EL (cell line): ENCODE measurements at places on chromosomes 16 and 17.

- DNase-seq, result peak; percentile 41
These were observed 9.3 kb upstream of the WBP2 start for GRCh38 chr17:75864448-75864871.

DNA sequence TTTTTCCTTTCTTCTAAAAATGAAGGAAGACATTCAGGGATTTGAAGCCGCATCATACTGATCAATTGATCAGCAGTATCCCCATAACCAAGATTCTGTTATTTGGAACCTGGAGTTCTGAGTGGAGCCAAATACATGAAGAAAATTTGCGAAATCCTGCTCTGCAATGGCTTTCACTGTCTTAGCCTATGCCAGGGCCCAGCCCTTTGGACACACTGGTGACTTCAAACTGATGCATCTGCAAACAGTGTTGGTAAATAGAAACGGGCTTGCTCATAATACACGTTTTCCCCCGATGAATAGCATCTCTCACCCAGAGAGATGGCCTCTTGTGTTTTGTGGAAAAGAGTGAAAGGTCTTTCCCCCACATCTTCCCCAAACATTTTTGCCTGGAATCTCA lies 87.6 kb upstream of the TOX3 start:
- DNase-seq, result no peak

GRCh38 chr16:10647721-10648296 lies 46.9 kb downstream of the TEKT5 start:
- DNase-seq, result no peak

DNA sequence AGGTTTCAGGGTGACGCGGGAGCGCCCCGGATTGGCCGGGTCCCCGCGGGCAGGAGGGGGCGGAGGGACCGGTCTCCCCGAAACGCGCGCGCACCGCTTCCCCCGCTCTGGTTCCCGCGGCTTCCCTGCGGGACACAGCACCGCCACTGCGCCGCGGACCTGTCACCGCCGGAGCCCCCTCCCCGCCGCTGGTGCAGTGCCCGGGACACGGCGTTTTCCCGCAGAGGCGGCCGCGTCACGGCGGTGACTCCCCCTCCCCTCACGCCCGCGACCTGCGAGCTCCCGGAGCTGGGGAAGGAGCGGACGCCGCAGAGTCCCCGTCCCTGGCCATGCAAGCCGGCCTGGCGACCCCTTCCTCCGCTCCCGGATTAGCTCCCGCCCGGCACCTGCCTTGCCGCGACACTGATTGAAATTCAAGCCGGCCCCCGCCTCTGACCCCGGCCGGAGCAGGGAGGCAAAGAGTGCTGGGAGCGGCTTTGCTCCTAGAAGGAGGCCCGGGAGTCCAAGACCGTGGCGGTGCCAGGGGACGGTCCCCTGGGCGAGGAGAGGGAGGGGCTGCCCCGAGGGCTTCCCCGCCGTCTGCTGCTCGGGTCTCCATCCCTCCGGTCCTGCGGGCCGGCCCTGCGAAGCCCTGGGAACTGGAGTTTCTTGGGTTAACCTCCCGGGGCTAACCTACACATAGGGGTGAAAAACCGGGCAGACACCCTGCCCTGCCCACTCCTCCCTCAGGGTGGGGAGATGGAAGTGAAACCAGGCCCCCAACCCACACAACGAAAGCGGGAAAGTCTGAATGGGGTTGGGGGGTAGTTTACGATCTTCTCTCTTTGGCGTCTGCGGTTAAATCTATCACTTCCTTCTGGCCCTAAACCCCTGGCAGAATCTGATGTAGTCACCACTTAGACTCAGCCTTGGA lies 1.0 kb downstream of the RHBDL3 start:
- no peak for DNase-seq

DNA sequence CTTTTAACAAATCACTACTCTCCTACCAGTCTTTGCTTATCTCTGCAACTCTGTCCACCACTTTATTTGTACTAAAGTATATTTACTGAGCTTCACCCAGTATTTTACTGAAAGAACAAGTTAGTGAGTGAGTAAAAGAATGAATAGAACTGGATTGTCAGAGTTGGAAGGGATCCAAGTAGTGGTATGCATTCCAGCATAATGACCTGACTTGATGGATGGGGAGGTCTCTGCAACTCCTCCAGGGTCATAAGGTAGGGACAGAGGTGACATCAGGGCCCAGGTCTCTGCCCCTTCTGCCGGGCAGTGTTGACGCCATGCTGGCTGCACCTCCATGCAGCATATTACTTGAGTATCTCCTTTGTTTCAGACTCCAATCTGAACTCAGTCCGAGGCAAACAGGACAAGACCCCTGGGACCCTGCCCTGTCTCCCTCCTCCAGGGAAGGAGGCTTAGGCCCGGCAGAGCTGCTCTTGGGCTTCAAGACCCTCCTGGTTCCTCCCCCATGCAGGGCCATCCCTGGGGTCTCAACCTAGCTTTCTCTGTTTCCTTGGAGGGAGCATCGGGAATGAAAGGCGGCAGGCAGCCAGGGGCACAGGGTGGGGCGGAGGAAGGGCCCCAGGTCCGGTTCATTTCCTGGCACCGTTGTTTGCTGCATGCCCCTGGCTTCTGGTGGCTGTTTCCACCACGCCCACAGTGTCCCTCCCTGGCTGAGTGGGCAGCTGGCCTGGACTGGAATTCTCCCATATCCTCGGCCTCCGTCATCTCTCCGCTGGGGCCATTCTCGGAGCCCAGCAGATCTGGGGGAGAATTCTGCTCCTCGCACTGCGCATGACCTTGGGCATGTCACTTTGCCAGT lies 12.4 kb upstream of the ITGA3 start:
- no peak for DNase-seq

- DNase-seq, result no peak
These were observed 13.3 kb downstream of the IRX5 start for GRCh38 chr16:54944002-54944401.

DNA sequence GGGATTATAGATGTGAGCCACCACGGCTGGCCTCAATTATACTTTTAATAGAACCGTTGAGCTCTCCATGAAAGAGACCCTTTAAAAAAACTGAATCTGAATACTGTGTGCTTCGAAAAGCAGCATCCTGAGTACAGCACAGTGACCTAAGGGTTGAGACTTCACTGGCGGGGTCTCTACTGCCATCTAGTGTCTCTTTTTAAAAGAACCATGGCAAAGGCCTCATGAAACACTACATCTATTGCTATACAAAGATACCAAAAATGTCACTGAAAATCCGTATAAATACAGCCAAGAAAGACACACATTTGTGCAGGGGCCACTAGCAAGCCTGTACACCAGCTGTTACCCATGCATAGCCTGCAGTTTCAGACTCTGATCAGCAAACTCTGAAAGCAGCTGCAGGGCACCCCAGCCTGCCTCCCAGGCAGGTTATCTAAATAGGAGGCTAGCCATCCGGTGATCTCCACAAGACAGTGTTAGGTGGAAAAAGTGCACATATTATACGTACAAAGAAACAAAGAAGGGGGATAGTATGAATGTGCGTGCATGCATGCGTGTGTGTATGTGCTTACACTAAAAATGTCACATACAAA lies 35.3 kb downstream of the NPLOC4 start:
- DNase-seq, result peak; percentile 79

GRCh38 chr16:87161822-87162676 lies 155.1 kb downstream of the C16orf95 start:
- DNase-seq, result no peak

DNA sequence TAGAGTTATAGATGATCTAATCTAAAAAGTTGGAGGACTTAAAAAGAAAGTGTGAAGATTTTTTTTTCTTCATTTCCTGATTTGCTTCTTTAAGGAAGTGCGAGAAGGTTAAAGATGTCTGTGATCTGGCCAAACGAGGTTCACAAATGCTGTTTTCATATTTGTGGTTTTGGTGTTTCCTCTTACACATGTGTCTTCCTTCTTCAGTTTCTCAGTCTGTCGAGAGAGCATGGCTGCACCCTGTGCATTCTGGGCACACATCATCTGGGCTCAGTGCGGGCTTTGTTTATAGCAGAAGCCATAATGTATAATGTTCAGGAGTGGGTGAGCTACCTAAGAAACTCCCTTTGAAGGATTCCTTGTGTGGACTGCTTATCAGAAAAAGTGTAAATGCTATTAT lies 260.4 kb upstream of the TBX2 start:
- DNase-seq, result peak; percentile 85

- DNase-seq, result peak; percentile 78
These were observed 53.4 kb downstream of the MFSD11 start for GRCh38 chr17:76791053-76791980.

- DNase-seq, result peak; percentile 86
These were observed 36.8 kb downstream of the CHD9 start for GRCh38 chr16:53091466-53092211.

GRCh38 chr17:4425398-4425797 lies 8.3 kb upstream of the SPNS3 start:
- DNase-seq, result no peak

- peak; percentile 98 for DNase-seq
These were observed 2.7 kb downstream of the FHOD1 start for GRCh38 chr16:67244387-67245185.

DNA sequence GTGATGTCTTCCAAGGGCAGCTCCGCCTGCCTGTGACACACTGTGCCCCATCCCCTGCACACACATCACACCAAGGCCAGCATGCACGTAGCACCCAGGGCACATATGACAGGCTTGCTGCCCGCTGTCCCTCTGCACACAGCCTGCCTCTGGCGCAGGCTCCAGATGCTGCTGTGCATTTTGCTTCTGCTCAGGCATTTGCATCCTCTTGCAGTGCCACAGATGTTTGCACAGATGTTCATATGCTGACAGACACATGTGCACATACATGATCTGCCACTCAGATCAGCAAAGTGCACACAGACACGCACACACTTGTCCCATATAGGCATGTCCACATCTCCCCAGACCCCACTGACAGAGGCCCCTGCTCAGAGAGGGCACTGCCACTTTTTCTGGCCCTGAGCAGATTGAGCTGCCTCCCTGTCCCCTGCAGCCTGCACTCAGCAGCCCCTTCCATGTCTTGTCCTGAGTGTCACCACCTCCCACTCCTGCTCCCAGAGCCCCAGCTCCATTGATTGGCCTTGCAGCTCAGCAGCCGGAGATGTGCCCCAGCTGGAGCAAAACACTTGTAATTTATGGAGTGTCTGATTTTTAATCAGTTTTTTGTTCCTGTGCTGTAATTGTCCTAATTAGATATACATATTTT lies 115.1 kb upstream of the RPL38 start:
- DNase-seq, result no peak

- DNase-seq, result peak; percentile 18
These were observed 6.0 kb upstream of the CBX8 start for GRCh38 chr17:79802736-79803420.

DNA sequence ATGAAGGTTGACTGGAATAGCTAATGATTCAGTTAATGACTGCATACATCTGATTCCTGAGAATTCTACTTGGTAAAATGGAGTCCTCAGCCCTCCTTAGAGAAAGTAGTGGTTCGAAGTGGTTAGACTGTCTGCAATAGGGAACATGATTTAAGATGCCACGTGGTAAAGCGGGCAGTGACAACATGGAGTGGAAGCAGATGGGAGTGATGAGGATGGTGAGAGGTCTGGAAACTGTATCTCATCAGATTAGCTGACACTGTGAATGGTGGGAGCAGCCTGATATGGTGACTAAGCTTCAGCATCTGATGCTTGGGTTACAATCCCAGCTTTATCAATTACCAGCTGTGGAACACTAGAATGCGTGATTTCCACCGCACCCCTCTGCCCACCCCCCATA lies 8.4 kb downstream of the CDH11 start:
- DNase-seq, result no peak

DNA sequence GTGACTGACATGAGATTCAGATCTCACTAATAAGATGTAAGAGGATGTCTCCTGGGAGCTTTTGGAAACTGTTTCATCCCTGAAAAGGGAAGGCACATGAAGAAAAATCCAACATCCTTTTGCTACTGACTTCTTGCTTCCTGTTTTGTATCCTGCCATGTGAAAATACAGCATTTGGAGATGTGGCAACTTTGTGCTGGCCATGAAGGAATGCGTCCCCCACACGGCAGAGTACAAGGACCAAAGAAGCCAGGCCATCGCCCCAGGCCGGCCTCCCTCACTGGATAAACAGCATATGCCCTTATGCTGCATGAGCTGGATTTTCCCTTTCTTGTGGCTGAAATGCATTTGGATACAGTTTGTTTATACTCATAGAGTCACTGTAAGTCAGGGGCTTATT lies 5.5 kb upstream of the HASPIN start:
- no peak for DNase-seq

GRCh38 chr17:62688398-62689160 lies 61.1 kb downstream of the MRC2 start:
- DNase-seq, result no peak

DNA sequence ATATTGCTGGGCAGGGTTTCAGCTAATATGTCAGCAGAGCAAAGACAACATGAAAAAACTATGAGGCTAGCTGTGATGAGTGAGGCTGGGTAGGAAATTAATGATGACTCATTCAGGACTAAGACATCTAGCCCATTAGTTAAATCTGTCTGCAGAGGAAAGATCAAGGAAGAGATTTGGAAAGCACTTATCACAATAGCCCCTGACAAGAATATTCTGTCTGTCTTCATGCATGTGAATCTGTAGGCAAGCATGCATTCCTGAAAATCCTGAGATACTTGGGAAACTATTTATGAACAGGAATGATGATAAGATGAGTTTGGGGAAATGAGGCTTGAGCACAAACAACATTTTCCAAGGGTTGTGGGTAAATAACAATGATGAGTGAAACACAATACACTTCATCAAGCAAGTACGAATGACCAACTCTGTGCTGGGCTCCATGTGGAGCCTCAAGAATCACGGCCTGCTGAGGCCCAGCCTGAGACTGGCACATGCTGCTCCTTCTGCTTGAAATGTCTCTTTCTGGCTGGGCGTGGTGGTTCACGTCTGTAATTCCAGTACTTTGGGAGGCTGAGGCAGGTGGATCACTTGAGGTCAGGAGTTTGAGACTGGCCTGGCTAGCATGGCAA lies 96.5 kb upstream of the ASIC2 start:
- DNase-seq, result no peak

- DNase-seq, result no peak
These were observed 41.2 kb downstream of the ARHGAP17 start for GRCh38 chr16:24973809-24974461.

DNA sequence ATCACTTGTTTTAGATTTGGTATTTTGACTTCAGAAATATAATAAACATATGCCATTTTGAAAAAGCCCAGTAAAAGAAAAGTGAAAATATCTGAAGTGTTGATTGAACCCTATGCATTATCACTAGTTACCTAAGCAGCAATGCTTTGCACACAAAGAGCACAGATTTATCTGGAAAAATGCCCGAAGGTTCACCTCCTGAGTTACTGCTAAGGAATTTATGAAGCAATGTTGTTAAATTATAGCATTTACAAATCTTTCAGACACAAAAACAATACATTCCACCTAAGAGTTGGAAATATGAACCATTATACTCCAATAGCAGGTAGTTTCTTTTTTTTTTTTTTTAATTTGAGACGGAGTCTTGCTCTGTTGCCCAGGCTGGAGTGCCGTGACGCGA lies 38.9 kb upstream of the GHDC start:
- peak; percentile 52 for DNase-seq
